ENCODE measurements at places on chromosomes 7 and 10.

GRCh38 chr10:65847436-65848230 is 1078.2 kb upstream of the LRRTM3 start:
- no peak for DNase-seq

- no peak for DNase-seq
These were observed 1285.8 kb upstream of the SORCS1 start for GRCh38 chr10:108450280-108450679.

- DNase-seq: no peak
These were observed 78.0 kb upstream of the TNS3 start for GRCh38 chr7:47659664-47660462.

- no peak for DNase-seq
These were observed 1.3 kb downstream of the PRKCQ start for GRCh38 chr10:6578795-6579182.

DNA sequence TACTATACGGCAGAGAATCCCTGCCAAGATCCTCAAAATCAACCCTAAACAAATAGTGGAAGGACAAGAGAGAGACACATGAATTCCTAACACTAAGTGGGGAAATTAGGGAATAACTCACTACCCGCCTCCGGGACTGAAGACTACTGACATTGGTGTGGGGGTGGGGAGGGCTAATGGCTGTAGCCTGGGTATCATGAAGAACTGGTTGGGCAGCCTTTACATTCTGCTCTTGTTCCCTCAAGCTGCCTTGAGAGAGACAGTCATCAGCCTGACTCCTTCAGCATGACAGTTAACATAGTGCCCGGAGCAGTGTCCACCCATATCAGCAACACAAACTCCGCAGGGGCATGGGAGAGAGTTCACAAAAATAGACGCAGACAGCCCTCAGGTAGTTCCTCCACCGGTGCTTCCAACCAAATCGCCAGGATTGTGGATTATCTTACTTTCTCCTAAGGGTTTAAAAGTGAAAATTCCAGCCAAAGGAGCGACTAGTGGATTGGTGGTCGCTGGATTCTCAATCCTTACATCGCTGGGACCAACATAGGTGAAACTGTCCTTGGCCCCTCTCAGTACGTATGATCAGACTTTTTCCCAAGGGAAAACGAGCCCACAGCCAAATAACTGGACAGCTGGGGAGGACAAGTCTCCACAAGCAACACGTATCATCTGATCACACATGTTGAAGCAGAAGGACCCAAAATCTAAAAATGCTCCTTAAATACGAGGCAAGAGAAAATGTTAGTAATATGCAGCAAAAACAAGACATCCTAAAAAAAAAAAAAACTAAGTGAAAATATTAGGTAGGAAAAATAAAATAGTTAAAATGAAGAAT is 22.6 kb downstream of the TMEM254 start:
- DNase-seq: no peak

All from NCI-H1105 (cell line).